MM.1S (cell line): ENCODE measurements at places on chromosomes 3 and 15.
A peak's percentile ranks its signal among the peaks of the same experiment; 100 is the strongest.

DNA sequence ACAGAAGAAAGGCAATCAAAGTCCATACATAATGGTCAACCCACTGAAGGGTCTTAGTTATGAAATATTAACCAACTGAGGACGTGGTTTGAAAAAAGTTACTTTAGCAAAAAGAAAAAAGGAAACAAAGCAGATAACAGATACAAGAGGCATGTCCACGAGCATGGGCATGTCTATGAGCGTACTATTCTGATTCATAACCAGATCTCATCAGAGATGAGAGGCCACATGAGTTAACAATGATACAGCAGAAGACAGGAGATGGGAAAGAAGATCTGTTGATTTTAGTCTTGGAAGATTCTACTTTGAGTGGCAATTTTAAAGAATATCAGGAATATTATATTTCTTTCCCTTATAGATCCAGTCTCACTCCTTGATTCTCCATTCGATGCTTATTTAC is 262.9 kb upstream of the SLITRK3 start:
- no peak for DNase-seq

DNA sequence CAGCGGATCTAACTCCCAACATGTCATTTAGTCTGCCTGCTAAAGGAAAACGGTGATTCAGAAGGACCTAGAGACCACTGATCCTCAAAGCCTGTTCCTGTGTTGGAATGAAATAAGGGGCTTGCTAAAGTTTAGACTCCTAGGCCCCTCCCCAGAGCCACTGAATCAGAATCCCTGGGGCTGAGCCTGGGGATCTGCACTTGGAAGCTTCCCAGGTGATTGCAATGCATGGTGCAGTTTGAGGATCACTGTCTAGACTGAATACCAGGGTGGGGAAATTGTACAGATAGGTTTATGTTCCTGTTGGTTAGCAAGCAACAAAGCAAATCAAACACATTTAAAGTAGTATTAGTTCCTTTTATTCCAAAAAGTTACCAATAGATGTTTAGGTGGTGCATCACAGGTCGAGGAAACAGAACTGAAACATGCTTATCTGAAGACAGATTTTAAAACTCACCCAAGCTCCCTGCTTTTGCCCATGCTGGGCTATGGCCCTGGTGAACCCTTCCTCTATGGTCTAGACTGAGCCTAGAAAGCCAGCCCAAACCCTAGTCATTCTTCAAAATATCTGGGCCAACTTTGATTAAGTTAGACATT is 29.6 kb upstream of the SPTBN5 start:
- DNase-seq: no peak

GRCh38 chr3:150059241-150059640 is 88.5 kb upstream of the PFN2 start:
- no peak for DNase-seq

GRCh38 chr3:76083992-76084391 is 298.6 kb upstream of the ZNF717 start:
- DNase-seq: no peak

GRCh38 chr15:41231422-41232226 is 556 bp downstream of the CHP1 start:
- no peak for DNase-seq

GRCh38 chr3:50128001-50128400 is 27.1 kb upstream of the SEMA3F start:
- DNase-seq: no peak

GRCh38 chr3:108064293-108064887 is 26.4 kb downstream of the CD47 start:
- DNase-seq: no peak

- DNase-seq: no peak
These were observed 7.4 kb upstream of the IQSEC1 start for GRCh38 chr3:13080591-13080990.

DNA sequence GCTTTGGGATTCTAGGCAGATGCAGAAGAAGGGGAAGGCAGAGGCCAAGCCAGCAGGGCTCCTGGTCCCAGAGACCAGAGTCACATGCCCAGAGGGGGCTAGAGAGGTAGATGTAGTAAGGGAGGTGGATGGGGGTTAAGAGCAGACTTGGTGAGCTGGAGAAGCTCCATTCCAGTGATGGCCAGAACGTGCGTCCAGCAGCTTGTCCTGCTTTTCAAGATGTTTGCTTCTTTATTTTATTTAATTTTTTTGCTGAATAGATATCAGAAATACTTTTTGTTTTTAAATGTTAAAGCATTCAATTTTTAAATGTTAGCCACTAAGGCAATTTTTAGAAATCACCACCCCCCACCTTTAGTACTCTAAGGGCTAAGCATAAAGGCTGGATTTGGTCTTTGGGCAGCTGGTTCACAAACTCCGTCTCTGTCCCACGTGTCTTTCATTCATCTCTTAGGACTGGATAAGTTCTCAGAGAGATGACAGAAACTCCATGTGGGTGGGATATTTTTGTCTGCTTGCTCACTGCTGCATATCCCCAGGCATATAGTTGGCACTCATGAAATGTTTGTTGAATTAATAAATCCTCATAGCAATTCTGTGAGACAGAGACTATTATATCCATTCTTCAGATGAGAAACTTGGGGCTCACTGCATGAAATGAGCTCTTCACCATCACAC is 6.7 kb downstream of the COLQ start:
- no peak for DNase-seq

- peak; percentile 87 for DNase-seq
These were observed 21.2 kb upstream of the CRBN start for GRCh38 chr3:3200632-3201212.

GRCh38 chr3:141176775-141177174 is 54.9 kb upstream of the PXYLP1 start:
- DNase-seq: no peak

GRCh38 chr3:120418446-120418845 is 32.3 kb downstream of the FSTL1 start:
- no peak for DNase-seq

- no peak for DNase-seq
These were observed 699.5 kb upstream of the CFAP20DC start for GRCh38 chr3:59749291-59749690.
